Hypothalamus (tissue), 51 donors: ENCODE measurements at places on chromosomes 12 and 14.

- DNase-seq: no peak
Measured at GRCh38 chr14:90740081-90740480, 76.1 kb downstream of the TTC7B start.

GRCh38 chr12:59808317-59808910, 212.6 kb downstream of the SLC16A7 start:
- DNase-seq: no peak

- no peak for DNase-seq
Measured at GRCh38 chr12:51442324-51442723, 17.7 kb downstream of the SLC4A8 start.

GRCh38 chr12:94643606-94644005, 6.8 kb downstream of the TMCC3 start:
- DNase-seq: no peak

GRCh38 chr12:21608196-21608595, 3.5 kb upstream of the GYS2 start:
- no peak for DNase-seq

- DNase-seq: no peak
Measured at GRCh38 chr14:68655021-68655831, 137.6 kb downstream of the ZFP36L1 start.

DNA sequence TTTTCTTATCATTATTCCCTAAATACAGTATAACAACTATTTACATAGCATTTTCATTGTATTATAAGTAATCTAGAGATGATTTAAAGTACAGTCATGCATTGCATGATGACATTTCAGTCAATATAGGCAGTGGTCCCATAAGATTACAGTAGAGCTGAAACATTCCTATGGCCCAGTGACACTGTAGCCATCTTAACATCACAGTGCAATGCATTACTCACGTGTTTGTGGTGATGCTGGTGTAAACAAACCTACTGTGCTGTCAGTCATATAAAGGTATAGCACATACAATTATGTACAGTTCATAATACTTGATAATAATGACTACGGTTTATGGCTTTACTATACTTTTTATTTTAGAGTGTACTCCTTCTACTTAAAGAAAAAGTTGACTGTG, 13.3 kb downstream of the LLPH start:
- DNase-seq: no peak

- no peak for DNase-seq
Measured at GRCh38 chr12:20440408-20440807, 72.1 kb downstream of the PDE3A start.

DNA sequence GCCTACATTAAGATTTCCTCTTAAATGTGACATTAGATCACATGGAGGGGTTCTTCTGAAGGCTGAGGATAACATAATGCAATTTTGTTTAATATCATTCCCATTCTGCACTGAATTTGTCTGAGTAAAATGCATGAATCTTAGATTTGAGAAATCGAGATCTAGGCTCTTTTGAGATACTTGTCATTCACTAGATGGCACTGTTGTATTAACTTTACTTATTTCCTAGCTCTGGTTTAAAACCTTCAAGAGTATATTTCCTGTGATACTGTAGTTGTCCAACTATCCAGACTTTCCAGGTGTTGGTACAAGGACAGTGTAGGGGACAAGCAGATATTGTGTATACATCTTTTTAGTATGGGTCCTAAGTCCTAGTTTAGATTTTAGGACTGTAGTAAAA, 91.7 kb upstream of the SEL1L start:
- DNase-seq: no peak

DNA sequence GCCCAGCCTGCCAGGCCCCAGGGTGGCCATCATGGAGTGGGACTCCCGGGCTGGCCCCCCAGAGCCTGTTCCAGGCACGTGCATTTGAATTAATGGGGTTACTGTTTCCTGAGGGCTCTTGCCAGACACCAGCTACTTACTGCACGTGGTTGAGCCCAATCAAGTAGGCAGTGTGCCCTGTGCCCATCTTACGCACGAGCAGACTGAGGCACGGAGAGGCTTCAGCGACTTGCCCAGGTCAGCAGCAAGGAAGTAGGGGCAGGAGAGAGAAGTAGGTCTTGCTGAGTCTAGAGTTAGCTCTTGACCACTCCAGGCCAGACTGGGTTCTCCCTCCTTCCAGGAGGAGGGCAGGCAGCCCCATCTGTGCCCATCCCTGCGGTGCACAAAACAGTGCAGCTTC, 67.7 kb downstream of the DIO3 start:
- no peak for DNase-seq

DNA sequence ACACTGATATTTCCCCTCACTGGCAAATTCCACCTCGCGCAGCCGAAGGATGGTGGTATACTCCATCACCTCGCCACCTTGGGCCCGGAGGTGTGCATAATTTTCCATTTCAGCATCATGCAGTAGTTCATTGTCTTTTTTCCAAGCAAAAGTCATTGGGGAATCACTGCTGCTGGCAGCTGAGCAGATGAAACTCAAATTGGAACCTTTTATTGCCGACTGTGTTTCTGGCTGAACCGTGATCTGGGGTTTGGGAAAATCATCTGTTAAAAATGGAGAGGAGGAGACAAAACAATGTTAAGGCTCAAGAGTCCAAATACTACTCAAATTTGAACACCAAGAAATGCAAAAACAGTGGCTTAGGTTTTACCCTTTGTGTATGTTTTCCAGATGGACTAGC, 39.7 kb downstream of the LRIG3 start:
- DNase-seq: no peak

GRCh38 chr12:9027161-9028059, 38.1 kb downstream of the KLRG1 start:
- no peak for DNase-seq

- DNase-seq: no peak
Measured at GRCh38 chr14:49853158-49853477, 530 bp upstream of the NEMF start.

- DNase-seq: no peak
Measured at GRCh38 chr12:117377758-117378157, 16.3 kb upstream of the NOS1 start.

DNA sequence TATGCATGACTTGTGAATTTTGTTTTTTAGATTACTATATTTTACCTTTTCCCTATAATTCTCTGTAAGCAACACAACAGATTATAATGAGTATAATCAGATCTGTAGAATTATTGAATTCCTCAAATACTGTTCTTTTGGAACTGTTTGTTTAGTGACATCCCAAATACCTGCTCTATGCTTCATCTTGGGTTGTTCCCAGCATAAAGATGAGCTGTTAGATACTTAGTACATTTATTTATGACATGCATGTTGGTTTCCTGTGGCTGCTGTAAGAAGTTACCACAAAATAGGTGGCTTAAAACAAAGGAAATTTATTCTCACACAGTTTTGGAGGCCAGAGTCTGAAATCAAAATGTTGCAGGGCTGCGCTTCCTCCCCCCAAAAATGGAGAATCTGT, 78.4 kb downstream of the PTPRR start:
- DNase-seq: no peak

DNA sequence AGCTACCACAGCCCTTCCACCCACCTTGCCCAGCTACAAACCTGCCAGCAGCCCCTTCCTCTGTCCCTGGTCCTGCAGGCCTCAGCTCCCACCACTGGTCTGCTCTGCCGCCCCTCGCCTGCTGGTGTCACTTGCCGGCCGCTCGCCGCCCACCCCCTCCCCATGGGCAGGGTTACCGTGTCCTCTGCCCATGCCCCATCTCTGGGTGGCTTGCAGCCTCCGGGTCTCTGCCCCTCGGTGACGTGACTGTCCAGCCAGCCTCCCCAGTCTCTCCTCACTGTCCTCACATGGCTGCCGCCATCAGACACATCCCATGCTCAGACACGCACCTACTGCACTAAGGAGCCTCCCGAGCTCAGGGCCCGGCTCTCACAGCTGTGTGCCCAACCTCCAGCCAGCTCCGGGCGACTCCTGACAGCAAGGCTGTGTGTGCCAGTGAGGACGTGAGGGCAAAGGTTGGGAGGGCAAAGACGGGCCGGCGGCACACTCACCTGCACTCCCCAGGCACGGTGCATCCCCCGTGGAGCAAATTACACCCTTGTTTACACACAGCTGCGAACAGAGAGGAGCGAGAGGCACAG, 13.4 kb downstream of the JAG2 start:
- no peak for DNase-seq

DNA sequence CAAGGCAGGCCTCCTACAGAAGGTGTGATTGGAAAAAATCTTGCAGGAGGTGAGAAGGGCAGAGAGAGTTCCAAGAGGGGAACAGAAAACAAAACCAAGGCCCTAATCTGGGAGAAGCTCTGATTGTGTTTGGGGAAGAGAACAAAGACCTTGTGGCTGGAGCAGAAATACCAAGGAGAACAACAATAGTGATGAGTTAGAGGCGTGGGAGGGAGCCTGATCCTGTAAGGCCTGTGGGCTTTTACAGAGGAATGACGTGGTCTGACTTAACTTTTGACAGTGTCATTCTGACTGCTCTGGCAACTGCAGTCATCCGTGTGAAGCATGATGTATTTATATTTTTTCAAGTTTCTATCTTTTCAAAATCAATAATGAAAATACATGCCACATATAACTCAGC, 200.6 kb downstream of the ANO4 start:
- DNase-seq: no peak

- no peak for DNase-seq
Measured at GRCh38 chr12:107474639-107475539, 210.7 kb upstream of the PWP1 start.

DNA sequence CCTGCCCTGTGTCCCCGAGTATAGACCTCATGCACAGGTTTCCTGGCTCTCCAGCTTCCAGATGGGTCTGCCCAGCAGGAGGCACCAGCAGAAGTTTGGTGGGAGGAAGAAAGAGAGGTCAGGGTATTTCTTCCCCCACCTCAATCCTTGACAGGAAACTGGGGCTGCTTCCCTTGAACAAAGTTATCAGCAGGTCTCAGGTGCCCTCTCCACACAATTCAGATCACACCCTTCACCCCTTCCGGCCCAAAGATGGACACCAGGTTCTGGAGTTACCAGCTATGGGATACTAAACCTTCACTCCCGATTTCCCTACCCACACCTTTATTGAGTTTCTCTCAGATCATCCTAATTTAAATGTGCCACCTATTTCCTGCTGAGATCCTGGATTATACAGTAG, 1.2 kb downstream of the SART3 start:
- no peak for DNase-seq

DNA sequence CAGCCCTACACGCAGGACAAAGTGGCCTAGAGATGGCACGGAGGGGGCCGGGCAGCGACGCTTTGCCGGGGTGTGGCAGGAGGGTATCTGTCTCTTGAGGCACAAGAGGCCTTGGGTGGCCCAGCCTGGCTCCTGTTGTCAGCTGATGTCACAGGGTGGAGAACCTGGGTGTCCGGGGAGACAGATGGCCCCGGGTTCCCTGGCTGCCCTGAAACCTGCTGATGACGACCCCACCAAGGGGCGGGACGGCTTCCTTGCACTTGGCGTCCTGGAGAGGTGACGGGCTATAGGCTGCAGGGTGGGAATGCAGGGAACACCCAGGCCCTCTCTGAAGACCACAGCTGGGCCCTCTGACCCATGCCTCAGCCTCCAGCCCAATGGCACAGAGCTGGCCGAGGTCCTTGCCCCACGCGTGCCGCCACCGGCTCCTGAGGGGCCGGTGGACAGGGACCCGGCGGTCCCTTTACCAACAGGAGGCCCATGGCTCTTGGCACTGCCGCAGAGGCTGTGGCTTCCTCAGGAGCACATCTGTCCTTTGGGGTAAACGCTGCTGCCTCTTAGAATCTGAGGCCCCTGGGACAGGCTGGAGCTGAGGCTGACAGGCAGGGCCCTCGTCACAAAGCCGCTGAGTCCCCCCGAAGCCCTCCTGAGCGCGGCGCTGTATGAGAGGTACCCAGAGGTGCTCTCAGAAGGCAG, 16.4 kb downstream of the TRMT61A start:
- DNase-seq: no peak

GRCh38 chr12:22499445-22499844, 44.9 kb downstream of the C2CD5 start:
- no peak for DNase-seq

DNA sequence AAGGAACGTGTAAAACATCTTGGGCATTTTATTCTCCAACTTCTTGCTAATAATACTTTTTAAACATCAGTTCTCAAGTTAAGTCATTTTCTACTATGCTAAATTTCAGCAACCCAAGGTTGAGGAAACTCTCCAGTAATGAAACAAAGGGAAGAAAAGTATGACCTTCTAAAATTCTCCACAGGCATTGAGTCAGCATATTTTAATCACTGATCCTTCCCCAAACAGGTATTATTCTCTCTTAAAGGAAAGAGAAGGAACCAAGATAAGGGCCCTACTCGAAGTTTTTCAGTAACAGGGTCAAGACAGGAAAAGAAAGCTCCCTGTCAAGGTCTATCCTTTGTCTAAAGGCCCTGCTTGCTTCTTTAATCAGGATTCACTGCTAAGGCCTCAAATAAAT, 3.0 kb downstream of the KICS2 start:
- DNase-seq: no peak

DNA sequence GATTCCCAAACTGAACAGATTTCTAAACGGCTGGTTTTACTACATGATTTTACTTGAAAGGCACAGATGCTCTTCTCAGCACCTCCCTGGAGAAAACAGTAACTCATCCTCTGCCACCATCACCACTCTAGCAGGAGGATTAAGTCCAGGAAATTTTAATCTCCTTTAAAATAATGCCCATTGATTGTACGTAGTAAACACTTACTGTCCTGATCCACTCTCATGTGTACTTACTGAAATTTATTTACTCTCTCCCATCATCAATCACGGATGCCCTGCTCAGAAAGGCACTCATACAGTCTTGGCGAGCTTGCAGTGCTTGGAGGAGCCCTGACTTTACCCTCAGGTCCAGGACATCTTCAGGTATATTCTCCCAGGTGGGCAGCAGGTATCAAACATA, 239.8 kb upstream of the EGLN3 start:
- DNase-seq: no peak

DNA sequence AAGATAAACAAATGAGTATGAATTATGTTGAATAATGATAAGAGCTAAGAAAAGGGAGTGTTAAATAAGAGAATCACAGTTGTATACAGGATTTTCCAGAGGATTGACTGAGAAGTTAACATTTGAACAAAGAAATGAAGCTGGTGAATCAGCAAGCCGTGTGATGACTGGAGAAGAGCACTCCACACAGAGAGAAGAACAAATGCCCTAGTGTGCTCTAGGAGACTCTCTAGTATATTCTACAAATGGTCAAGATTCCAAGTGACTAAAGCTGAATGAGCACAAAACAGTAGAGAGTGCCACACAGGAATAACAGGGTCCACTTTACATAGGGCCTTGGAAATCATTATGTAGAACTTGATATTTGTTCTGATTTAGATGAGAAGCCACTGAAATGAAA, 587.1 kb upstream of the ATXN7L3B start:
- no peak for DNase-seq

- DNase-seq: no peak
Measured at GRCh38 chr14:98940693-98941437, 331.1 kb downstream of the BCL11B start.

GRCh38 chr14:47678993-47679392, 3.6 kb upstream of the MDGA2 start:
- DNase-seq: no peak

- DNase-seq: no peak
Measured at GRCh38 chr12:9721394-9722092, 11.4 kb downstream of the CLECL1 start.
